ENCODE measurements at places on chromosomes 3 and 15.

DNA sequence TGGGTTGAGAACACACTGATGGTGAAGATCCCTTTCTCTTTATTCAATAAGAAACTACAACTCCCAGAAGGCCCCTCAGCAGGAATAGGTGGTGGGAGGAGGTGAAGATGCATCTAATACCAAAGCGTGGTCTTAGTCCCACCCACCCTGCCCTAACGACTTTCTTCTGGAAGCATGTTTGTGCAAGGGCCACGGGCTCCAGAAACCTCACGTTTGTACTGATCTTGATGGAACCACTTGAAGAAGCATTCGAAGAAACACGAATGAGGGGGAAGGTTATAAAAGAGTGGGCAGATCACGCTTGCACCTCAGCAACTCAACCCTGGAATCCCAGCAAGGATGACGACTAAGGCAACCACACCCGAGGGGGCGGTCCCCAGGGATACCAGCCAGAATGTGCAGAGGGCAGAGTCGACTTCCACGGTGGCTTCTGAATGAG, 10.6 kb upstream of the SLC25A36 start:
- DNase-seq = no peak

GRCh38 chr3:156511987-156512677, 42.8 kb downstream of the SSR3 start:
- no peak for DNase-seq

- DNase-seq = no peak
Measured at GRCh38 chr3:12058408-12058807, 54.2 kb downstream of the SYN2 start.

- DNase-seq = no peak
Measured at GRCh38 chr15:81536356-81536755, 162.3 kb upstream of the TMC3 start.

GRCh38 chr15:90707489-90707888, 9.7 kb upstream of the BLM start:
- DNase-seq = no peak

GRCh38 chr3:148948913-148949657, 42.3 kb upstream of the GYG1 start:
- no peak for DNase-seq

DNA sequence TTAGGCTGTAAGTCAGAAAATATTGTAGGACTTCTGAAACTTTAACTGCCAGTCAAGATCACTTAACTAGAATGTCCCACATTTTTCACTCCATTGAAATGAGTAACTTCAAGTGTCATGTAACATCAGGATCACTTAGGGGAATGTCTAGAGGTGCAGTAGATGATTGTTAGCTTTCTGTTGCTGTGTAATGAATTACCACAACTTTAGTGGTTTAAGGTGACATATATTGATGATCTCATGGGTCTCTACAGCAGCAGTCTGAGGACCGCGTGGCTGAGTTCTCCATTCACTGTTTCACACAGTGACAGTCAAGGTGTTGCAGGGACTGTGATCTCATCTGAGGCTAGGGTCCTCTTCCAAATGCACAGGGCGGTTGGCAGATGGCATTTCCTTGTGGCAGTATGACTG, 82.7 kb downstream of the SLC25A26 start:
- no peak for DNase-seq

- no peak for DNase-seq
Measured at GRCh38 chr15:80599359-80599758, 95.8 kb upstream of the ABHD17C start.

- no peak for DNase-seq
Measured at GRCh38 chr3:52303811-52304210, 12.3 kb upstream of the DNAH1 start.
